Right lobe of liver (tissue), 6 donors: ENCODE measurements at places on chromosomes 4 and X.
A peak's percentile ranks its signal among the peaks of the same experiment; 100 is the strongest.

GRCh38 chr4:165096776-165097175, 15.9 kb downstream of the TMEM192 start:
- H3K27ac ChIP-seq: no peak overlapping the region
- H3K36me3 ChIP-seq: peaks cover 9% of the 10 kb centered on the region
- H3K4me3 ChIP-seq: no peak overlapping the region
- H3K27me3 ChIP-seq: no peaks in the 10 kb centered on the region
- H3K4me1 ChIP-seq: no peaks in the 10 kb centered on the region

- H3K27me3 ChIP-seq: no peaks in the 10 kb centered on the region
- no peak overlapping the region for H3K4me3 ChIP-seq
Measured at GRCh38 chr4:22203711-22204011, 255.1 kb upstream of the KCNIP4 start.

- H3K27me3 ChIP-seq: no peaks in the 10 kb centered on the region
- peaks cover 14% of the 10 kb centered on the region for H3K4me1 ChIP-seq
- no peaks in the 10 kb centered on the region for H3K36me3 ChIP-seq
- H3K4me3 ChIP-seq: no peak overlapping the region
- no peak overlapping the region for H3K27ac ChIP-seq
Measured at GRCh38 chr4:20614816-20615215, 85.4 kb upstream of the PACRGL start.

DNA sequence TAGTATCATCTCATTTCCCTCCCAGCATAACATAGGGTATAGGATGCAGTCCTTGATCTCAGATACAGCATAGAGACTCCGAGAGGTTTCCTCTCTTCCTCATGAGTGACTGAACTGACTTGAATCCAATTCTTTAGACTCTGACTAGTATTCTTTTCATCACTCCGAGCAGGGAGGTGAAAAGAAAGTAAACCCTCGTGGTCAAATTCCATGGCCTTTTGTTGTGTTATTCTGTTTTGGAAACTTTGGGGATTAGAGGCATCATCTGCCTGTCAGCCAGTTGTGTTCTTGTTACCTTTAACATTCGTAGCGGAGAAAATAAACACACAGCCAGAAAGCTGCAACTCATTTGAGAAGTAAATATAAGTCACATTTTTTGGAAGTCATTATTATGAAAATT, 206.6 kb downstream of the ARHGAP10 start:
- no peaks in the 10 kb centered on the region for H3K36me3 ChIP-seq
- H3K27ac ChIP-seq: no peak overlapping the region
- no peaks in the 10 kb centered on the region for H3K4me1 ChIP-seq
- no peak overlapping the region for H3K4me3 ChIP-seq
- no peak for DNase-seq
- no peaks in the 10 kb centered on the region for H3K27me3 ChIP-seq

GRCh38 chr4:174626342-174627008, 104.2 kb upstream of the HPGD start:
- H3K4me3 ChIP-seq: no peak overlapping the region
- no peak overlapping the region for H3K27ac ChIP-seq
- no peaks in the 10 kb centered on the region for H3K36me3 ChIP-seq
- no peak for DNase-seq
- no peaks in the 10 kb centered on the region for H3K27me3 ChIP-seq

- no peaks in the 10 kb centered on the region for H3K27me3 ChIP-seq
- H3K4me1 ChIP-seq: no peaks in the 10 kb centered on the region
- no peaks in the 10 kb centered on the region for H3K36me3 ChIP-seq
- H3K27ac ChIP-seq: no peak overlapping the region
- no peak for DNase-seq
Measured at GRCh38 chrX:41472231-41472815, 25.2 kb downstream of the NYX start.

DNA sequence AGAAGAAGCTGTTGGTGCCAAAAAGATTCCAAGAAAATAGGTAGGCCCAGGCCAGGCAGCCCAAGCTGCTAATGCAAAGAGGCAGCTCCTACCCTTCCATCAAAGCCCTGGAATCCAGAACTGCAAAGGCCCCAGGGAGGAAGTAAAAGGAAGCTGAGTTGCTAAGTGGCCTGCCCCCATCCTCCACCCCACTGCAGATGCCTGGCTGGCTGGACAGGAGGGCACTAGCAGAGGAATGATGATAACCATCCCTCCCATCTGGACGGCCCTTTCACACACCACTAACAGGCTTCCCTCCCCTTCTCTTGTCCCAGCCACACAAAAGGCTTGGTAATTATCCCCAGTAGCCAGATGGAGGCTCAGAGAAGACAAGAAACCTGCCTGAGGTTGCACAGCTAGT, 32.4 kb upstream of the PJA1 start:
- no peaks in the 10 kb centered on the region for H3K36me3 ChIP-seq
- H3K4me1 ChIP-seq: no peaks in the 10 kb centered on the region
- H3K27me3 ChIP-seq: no peaks in the 10 kb centered on the region
- DNase-seq: no peak

- no peak overlapping the region for H3K27ac ChIP-seq
- H3K36me3 ChIP-seq: no peaks in the 10 kb centered on the region
- no peaks in the 10 kb centered on the region for H3K4me1 ChIP-seq
- DNase-seq: no peak
Measured at GRCh38 chrX:16826207-16826606, 39.9 kb downstream of the TXLNG start.

DNA sequence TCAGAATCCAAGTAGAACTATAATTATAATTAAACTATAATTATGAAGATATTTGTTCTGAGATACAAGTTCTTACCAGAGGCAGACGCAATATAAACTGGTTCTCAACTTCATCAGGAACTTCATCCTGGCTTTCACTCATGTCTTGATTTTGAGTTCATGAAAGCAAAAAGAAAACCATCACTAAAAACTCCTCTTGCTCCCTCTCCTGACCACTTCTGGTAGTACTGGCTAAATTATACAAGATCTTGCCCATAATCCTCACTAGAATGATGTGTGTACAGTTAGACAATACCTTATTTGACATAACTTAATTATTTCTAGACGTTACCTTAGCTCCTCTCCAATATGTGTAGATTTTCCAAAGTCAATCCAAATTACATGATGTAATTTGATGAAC, 3.7 kb downstream of the TAF7L start:
- no peak overlapping the region for H3K27ac ChIP-seq
- no peak overlapping the region for H3K4me3 ChIP-seq
- no peak for DNase-seq
- no peaks in the 10 kb centered on the region for H3K36me3 ChIP-seq
- peaks cover 8% of the 10 kb centered on the region for H3K27me3 ChIP-seq

DNA sequence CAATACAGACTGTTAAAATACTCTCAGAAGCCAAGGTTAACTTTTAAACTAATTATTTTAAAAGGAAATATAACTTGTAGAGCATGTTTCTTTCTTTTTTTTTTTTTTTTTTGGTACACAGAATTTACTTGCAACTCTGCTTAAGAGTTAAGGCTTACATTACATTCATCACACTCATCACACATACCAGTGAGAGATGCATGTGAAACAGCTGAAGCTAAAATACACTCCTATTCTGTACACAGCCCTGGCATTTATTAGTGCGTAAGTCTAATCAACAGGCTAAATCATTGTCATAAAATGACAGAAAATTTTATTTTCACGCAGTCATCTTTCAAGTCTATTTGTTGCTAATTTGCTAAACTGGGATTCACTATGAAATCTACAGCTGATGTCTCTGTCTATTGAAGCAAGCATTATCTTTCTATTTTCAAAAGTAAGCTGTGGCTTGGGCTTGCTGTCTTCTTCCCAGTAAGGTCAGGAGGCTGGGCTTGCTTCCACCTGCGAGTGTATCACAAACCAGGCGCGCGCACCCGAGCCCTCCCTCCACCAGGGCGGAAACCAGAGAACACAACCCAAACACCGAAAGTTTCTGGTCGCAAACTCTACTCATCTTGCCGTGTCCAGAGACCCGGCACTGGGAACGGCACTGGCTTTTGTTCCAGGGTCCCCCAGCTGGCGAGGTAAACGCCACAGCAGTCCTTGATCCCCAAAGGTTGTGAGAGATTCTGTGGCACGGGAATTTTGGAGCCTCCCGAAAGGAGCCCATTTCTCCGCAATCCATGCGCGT, 3.9 kb downstream of the MAML3 start:
- no peaks in the 10 kb centered on the region for H3K27me3 ChIP-seq
- H3K4me1 ChIP-seq: peaks cover 4% of the 10 kb centered on the region
- peak overlapping the region; percentile 84 for H3K4me3 ChIP-seq

- no peaks in the 10 kb centered on the region for H3K36me3 ChIP-seq
- H3K4me3 ChIP-seq: no peak overlapping the region
- H3K4me1 ChIP-seq: no peaks in the 10 kb centered on the region
- DNase-seq: no peak
Measured at GRCh38 chr4:40308528-40309122, 26.5 kb upstream of the CHRNA9 start.

- no peak overlapping the region for H3K27ac ChIP-seq
- H3K4me3 ChIP-seq: no peak overlapping the region
- no peaks in the 10 kb centered on the region for H3K4me1 ChIP-seq
- no peaks in the 10 kb centered on the region for H3K27me3 ChIP-seq
- DNase-seq: no peak
Measured at GRCh38 chr4:6031846-6032245, 13.6 kb upstream of the C4orf50 start.

DNA sequence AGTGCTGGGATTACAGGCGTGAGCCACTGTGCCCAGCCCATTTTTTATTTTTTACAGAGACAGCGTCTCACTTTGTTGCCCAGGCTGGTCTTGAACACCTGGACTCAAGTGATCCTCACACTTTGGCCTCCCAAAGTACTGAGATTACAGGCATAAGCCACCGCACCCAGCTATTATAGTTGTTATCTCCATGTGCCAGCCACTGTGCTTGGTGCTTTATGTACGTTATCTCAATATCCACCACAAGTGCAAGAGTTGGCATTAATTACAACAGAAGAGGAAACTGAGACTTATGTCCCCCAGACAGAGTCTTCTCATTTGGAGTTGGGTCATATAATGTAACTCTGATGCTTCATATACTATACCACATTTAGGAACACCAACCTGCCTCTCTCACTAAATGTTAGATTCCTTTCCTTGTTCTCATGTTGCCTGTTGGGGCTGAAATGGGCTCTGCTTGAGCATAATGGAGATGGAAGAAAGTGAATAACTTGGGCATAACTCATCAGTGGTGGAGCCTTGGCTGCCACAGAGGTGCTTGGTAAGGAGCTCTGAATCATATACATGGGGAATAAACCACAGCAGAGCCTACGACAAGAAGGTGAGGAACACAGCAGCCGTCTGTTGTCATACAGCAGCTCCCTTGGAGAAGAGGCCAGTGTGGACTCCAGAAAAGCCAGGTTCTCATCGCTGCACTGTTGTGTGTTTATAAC, 84.3 kb downstream of the SPRY1 start:
- no peak for DNase-seq
- H3K4me1 ChIP-seq: no peaks in the 10 kb centered on the region
- no peak overlapping the region for H3K27ac ChIP-seq
- no peak overlapping the region for H3K4me3 ChIP-seq
- no peaks in the 10 kb centered on the region for H3K27me3 ChIP-seq
- no peaks in the 10 kb centered on the region for H3K36me3 ChIP-seq

- H3K27me3 ChIP-seq: no peaks in the 10 kb centered on the region
- no peaks in the 10 kb centered on the region for H3K4me1 ChIP-seq
- no peak for DNase-seq
- H3K4me3 ChIP-seq: no peak overlapping the region
Measured at GRCh38 chr4:143344041-143344440, 7.4 kb downstream of the GAB1 start.

DNA sequence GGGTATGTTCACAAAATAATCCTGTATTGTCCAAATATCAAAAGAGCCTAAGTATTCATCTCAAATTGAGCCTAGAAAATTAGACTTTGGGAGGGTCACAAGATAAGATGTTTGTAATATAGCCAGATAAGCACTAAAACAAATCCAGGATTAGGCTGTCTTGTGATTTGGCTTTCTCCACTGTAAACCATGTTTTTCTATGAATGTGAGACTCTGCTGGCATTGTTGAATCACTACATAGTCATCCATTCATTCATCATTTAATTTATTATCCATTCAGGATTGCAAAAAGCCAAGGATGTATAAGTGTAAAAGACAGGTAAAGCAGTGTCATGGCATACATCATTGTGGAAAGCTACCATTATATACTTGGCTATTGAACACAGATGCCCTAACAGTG, 148.0 kb downstream of the GRID2 start:
- H3K36me3 ChIP-seq: no peaks in the 10 kb centered on the region
- H3K4me1 ChIP-seq: no peaks in the 10 kb centered on the region
- no peaks in the 10 kb centered on the region for H3K27me3 ChIP-seq
- DNase-seq: no peak

- no peak overlapping the region for H3K27ac ChIP-seq
- H3K36me3 ChIP-seq: no peaks in the 10 kb centered on the region
- no peak for DNase-seq
- no peaks in the 10 kb centered on the region for H3K27me3 ChIP-seq
Measured at GRCh38 chrX:20665481-20665880, 398.8 kb upstream of the RPS6KA3 start.

- no peak overlapping the region for H3K4me3 ChIP-seq
- H3K27me3 ChIP-seq: no peaks in the 10 kb centered on the region
- no peak overlapping the region for H3K27ac ChIP-seq
- DNase-seq: no peak
Measured at GRCh38 chr4:96354036-96354712, 514.3 kb downstream of the PDHA2 start.

DNA sequence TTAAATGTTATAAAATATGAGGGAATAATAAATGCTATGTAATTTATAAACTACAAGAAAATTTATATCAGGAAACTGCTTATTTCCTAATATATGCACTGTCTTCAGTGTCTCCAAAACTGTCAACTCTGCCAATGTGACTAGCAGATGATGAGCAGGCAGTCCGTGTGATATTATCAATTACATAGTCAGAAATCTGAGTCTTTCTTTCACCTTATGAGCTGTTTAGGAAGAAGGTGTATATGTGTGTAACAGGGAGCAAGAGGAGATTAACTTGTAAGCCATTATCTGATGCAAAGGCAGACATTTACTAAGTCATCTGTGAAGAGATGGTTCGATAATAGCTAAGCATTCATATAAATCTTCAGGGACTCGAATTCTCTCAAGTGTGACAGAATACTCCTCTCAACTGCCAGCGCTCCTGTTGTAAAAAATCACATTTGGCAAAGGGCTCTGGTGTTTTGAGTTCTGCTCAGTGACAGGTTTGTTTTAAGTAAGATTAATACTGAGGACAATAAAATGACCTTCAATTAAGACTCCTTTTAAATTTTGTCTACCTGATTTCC, 79.7 kb downstream of the SNCA start:
- no peaks in the 10 kb centered on the region for H3K36me3 ChIP-seq
- no peak overlapping the region for H3K27ac ChIP-seq
- H3K27me3 ChIP-seq: no peaks in the 10 kb centered on the region
- H3K4me3 ChIP-seq: no peak overlapping the region

DNA sequence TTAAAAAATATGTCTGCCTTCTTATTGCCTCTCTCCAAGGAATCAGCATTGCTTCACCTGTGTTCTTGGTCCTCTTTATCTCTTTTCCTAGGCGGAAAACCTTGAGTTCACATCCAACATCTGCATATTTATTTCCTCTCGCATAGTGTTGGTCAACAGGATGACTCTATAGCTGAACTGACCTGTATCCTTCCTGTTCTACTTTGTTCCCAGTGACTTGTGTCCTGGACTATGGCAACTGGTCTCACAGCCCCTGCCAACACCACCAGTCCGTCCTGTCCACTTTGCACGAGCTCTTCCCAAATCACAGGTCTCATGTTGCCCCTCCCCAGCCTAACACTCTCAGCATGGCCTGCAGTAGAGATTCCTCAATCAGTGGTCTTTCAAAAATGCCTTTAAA, 2.0 kb downstream of the DIPK2B start:
- no peak for DNase-seq
- H3K36me3 ChIP-seq: no peaks in the 10 kb centered on the region
- H3K27ac ChIP-seq: no peak overlapping the region
- H3K4me1 ChIP-seq: no peaks in the 10 kb centered on the region
